ENCODE measurements at places on chromosomes 12 and 14.
A peak's percentile ranks its signal among the peaks of the same experiment; 100 is the strongest.

- DNase-seq: peak; percentile 24
Measured at GRCh38 chr14:55129428-55130195, 560 bp downstream of the LGALS3 start.

GRCh38 chr14:23306412-23307145 is at the start of gene BCL2L2:
Gene BCL2L2, plus strand, starts transcription at chr14:23306833. Its CDS starts 935 bp downstream, at chr14:23307768.
- DNase-seq: no peak

DNA sequence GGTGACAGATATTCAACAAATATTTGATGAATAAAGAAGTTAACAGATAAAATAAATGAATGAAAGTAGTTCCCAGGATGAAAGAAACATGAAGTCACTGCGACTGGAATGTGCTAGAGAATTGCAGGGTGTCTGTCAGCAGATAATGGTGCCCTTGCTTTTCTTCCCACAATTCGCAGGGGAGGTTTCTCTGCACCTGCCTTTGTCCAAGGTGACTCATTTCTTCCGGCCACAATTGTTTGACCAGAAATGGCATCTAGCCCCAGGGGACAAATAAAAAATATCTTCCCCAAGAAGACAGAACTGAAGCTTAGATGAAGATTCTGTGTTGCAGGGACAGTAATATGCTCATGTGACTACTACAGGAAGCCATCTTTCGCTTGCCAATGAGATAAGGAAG is 316.1 kb upstream of the TBX3 start:
- no peak for DNase-seq

GRCh38 chr12:113519464-113520307 is 48.0 kb upstream of the LHX5 start:
- no peak for DNase-seq

DNA sequence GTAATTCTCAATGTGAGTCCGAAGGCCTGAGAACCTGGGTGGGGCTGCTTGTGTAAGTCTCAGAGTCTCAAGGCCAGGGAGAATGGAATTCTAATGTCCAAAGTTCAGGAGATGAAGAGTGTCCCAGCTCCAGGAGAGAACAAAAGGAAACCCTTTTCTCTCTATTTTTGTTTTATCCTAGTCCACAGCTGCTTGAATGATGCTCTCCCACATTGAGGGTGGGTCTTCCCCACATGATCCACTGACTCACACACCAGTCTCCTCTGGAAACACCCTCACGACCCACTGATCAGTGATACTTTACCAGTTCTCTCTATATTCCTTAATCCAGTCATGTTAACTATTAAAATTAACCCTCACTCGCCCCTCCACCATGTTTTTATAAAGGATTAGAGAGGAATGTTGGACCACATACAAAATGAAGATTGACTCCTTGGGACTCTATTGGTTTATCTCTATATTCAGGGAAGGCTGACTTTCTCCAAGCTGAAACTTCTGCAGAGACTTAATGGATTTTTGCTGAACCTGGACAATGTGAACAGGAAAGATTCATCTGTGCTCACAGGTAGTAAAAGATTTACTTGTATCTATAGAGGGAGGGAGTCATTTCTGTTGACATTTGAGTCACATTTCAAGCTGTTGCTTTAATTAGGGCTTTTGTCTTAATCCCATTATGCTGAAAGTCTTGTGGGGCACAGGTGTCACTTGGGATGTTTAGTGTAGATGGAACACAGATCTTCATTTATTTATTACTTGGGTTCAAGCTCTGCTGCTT is 1061.0 kb upstream of the TMEM132C start:
- DNase-seq: no peak

DNA sequence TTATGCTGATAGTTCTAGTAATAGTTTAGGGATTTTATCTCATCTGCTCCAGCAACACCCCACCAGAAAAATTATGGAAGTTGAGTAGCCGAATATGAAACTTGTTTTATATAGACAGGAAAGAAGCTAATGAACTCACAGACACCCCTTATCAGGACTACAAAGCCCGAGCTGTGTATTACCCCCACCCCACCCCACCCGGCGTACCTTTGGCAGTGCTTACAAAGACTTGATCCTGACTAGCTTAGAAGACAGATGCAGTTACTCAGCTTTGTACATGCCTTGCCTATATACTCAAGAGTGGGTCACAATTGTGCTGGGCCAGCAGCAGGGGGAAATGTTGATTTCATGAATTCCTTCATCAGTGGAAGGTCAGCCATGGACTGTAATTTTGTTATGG is 22.4 kb downstream of the PROX2 start:
- no peak for DNase-seq
